ENCODE measurements at places on chromosomes 2 and 18.
A peak's percentile ranks its signal among the peaks of the same experiment; 100 is the strongest.

GRCh38 chr18:3048820-3049349 lies 35.9 kb upstream of the LPIN2 start:
- DNase-seq = no peak

- DNase-seq = no peak
Observed at GRCh38 chr18:36241831-36242230, 54.5 kb downstream of the MOCOS start.

- DNase-seq = peak; percentile 17
Observed at GRCh38 chr2:101831351-101831865, 133.9 kb downstream of the MAP4K4 start.

DNA sequence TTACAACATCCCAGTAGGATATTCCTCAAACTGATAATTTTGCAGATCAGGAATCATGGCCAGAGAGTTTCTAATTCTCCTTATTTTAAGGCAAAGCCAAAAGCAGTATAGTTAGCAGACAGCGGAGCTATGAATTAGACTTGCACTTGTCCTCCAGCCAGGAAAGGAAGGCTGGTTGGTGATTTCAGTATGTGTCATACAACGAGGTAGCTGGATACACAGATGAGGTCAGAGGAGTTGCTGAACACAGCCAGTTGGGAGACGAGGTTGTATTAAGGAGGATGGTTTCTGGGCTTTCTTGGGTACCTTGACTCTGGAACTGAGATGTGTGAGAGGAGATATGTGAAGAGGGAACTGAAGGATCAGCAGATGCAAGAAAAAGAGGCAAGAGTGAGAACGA lies 185.2 kb downstream of the SOX11 start:
- no peak for DNase-seq

DNA sequence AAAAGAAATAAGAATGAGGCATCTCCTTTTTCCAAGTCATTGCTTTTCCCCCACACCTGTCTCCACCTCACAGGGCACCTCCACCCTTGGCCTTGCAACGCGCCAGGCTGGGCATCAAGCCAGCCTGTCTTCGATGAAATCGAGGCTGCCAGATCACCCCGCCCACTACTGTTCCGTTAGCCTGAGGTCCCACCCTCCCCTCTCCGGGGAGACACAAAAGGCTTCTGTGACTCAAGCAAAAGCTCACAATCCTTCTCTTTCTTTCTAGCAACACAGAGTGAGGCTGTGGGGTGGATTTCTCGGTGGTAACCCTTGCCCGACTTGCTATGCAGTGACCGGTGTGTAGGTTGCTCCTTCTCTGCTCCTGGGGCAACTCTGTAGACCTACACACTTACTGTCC lies 9.9 kb downstream of the TNP1 start:
- peak; percentile 74 for DNase-seq

GRCh38 chr2:218331745-218332144 lies 24.9 kb upstream of the CATIP start:
- DNase-seq = no peak

DNA sequence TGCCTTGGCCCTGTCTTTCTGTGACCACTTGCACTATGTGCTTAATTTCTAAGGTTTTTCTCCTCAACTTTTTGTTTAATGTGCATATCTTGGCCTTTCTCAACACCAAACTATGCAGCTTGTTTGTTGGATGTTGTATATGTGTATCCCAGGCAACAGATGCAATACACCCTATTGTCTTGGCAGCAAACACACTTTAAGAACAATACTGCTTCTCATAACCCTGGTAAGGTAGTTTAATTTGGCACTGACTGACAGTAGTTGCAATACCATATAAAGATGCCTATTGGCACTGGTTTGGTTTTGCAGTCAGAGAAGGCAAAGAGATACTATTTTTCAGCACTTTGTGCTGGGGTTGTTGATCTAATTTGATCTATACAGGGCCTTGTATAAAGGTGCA lies 360.7 kb upstream of the CWC22 start:
- DNase-seq = peak; percentile 89

GRCh38 chr2:162475661-162476060 lies 131.7 kb downstream of the GCA start:
- peak; percentile 54 for DNase-seq

DNA sequence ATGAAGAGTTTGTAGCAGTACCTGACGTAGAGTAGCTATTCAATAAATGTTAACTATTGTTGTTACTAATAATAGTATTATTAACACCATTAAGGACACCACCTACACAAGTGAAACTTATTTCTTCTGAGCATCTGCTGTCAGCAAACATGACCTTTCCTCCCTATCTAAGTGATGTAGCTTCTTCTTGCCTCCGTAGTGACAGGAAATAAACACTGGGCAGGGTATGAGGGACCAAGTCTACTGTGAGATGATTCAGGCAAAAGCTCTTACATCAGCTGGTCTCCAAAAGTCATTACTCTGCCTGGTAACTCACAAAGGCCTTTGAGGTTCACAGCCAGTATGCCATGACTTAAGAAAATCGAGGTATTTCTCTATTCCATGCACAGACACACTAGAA lies 750.5 kb downstream of the CPS1 start:
- no peak for DNase-seq

DNA sequence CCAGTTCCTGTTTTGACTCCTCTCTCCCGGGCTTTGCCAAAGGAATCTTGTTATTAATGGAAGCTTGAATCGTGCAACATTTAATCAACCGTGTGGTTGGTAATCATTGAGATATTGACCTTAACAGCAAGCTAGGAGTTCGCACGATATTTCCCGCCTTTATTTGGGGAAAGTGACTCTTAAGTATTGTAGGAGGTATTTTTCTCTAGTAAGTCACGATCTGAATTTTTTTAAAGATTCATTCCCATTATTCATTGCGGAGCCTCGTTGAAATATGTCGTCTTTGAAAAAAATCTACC lies 663 bp downstream of the NUP35 start:
- no peak for DNase-seq

GRCh38 chr2:181585732-181586131 lies 71.2 kb downstream of the CERKL start:
- DNase-seq = no peak

GRCh38 chr2:219296142-219296541 lies 13.1 kb downstream of the PTPRN start:
- no peak for DNase-seq

GRCh38 chr2:230230087-230230486 lies 4.6 kb downstream of the SP140 start:
- DNase-seq = no peak

DNA sequence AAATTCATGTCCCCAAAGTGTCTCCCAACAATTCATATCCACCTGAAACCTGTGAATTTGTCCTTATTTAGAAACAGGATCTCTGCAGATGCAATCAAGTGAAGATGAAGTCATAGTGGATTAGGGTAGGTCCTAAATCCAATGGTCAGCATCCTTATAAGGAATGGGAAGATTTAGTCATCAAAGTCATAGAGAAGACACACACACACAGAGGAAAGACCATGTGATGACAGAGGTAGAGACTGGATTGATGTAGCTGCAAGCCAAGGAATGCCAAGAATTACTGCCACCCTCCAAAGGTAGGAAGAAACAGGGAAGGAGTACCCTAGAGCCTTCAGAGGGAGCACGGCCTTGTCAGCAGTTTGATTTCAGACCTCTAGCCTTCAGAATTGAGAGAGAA lies 17.7 kb downstream of the ADD2 start:
- DNase-seq = no peak

GRCh38 chr18:9782073-9782857 lies 74.2 kb downstream of the RAB31 start:
- no peak for DNase-seq

DNA sequence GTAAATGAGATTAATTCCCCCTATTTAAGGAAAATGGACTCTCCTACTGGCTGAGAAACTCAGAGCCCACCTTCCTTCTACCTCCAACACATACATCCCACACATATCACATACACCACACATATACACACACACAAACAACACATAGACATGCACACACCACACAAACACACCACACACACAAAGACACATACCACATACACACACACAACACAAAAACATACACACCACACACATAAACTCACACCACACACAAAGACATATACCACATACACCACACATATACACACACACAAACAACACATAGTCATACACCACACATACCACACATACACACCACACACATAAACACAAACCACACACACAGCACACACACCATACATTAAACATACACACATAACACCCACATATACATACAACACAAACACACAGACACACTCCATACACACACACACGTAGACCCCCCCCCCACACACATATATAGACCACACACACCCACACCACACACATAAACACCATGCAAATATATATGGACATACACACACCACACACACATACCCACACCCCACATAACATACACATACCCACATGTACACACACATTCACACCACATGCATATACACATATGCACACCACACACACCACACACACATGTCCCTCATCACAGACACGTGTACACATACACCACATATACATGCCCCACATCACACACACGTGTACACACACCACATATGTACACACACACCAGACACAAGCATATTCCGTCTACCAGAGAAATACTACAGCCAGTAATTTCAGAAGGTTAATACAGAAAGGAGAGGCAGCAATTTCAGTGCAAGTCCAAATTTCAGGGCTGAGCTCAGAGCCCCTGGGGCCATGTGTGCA lies 204.3 kb downstream of the SNTG2 start:
- DNase-seq = no peak

- DNase-seq = no peak
Observed at GRCh38 chr2:155982135-155982534, 350.4 kb downstream of the NR4A2 start.

GRCh38 chr2:75998451-75998850 lies 287.7 kb upstream of the GCFC2 start:
- no peak for DNase-seq

DNA sequence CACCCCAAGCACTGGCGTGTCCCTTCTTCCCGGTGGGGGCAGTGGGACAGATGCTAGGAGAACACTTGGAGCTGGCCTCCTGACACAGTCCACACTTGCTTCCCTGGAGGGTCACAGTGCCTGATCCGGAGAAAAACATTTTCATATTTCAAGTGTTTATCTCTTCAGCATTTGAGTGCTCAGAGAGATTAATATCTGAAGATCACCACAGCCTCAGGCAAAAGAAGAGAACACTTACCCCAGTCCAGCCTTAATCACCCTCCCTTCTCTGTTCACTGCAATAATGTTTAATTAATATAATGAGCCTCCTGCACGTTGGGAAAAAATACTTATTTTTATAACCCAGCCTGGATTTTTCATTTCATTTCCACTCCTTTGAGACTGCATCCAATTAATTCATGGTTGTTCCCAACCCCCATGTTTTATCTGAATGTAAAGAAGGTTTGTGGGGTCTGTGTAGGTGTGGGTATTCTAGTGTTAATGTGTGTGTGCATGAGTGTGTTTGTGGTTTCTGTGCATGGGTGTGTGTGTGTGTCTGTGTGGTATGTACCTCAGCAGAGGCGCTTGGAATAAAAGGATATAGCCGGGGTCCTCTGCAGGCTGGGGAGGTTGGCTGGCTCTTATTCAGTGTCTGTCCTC lies 72.1 kb downstream of the NRP2 start:
- no peak for DNase-seq

GRCh38 chr18:58756148-58756547 lies 84.9 kb downstream of the MALT1 start:
- DNase-seq = no peak

GRCh38 chr2:237662671-237663093 lies 35.3 kb downstream of the LRRFIP1 start:
- DNase-seq = peak; percentile 96

GRCh38 chr2:44638649-44639048 lies 276.9 kb downstream of the CAMKMT start:
- DNase-seq = no peak

DNA sequence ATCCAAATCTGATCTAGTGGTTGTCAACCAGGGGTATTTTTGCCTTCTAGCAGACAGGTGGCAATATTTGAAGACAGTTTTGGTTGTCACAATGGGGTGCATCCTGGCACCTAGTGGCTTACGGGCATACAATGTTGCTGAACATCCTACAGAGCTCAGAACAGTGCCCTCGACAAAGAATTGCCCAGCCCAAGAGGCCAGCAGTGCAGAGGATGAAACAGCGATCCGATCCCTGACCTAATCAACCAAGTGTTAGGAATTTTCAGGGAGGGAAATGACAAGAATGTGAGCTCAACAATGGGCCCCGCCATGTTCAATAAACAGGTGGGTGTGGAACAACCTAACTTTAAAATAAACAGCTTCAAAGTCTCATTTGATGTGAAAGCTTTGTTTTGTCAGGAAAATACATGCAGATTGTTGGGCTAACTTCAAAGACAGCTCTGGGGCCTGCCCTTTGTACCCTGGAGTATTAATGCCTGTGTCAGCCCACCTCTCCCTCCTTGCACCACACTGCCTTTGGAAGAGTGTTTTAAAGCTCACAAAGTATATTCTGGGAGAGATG lies 22.5 kb upstream of the SCYGR5 start:
- DNase-seq = no peak

DNA sequence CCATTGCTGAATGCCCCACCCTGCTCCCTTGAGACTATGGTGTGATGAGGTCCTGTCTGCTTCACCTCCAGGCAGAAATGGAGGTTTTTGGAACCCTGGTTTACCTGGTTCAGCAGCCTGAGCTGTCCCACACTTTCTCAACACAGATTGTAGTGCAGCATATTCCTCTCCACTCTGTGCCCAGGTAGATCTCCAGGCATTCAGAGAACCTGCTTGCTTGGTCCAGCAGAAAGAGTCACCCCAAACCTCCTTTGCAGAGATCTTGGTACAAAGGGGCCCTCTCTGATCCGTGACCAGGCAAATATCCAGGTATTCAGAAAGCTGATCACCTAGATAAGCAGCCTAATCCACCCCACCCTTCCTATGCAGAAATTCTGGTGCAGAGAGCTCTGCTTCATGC lies 1288.2 kb upstream of the CRIM1 start:
- no peak for DNase-seq

GRCh38 chr2:15990151-15991101 lies 50.1 kb downstream of the MYCN start:
- no peak for DNase-seq

DNA sequence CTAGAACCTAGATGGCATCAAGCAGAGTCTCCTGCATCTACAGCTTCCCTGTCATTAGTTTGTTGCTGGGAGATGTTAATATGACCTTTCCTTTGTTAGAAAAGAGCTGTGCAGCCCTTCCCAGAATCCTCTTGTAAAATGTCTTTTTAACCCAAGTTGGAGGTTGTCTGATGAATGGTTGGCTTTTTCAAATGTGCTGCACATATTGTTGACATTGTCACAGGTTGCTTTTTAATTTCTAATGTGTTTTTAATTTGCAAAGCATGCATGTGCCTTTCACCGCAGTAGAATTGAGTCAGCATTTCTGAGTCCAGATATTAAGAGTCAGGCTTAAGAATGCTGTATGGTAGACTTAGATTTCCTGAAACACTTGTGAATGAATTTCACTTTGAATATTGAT lies 120.8 kb downstream of the GREB1L start:
- no peak for DNase-seq

DNA sequence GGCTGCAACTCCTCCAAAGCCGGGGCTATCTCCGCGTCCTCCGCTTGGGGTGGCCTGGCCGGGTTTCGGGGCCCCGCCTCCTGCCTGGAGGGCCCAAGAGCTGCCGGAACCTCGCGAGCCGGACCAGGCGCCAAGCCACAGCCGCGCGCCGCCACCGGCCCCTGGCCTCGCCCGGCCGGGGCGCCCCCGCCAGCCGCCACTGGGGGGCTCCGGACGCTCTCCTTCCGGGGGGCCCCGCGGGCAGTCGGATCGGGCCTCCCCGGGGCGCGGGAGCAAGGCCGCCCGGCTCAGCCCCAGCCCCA lies 17.4 kb upstream of the HAAO start:
- peak; percentile 45 for DNase-seq
